ENCODE measurements at places on chromosomes 2 and 18. TPM values are rescaled to one million over a fixed set of nuclear protein-coding genes. Genes with fewer than 3 reads are reported as not detected.

ZNF513 gene
- total RNA-seq, result 14.4 TPM

SPHKAP gene
- 6.2 TPM for total RNA-seq

RFX8 gene
- 2.5 TPM for total RNA-seq

SDC1 gene
- 38.7 TPM for total RNA-seq

NAPG gene
- 28.7 TPM for total RNA-seq

TUBA3E gene
- not detected for total RNA-seq

TRMT61B gene
- total RNA-seq, result 25.0 TPM

SNORC gene
- 0.93 TPM for total RNA-seq

EFR3B gene
- total RNA-seq, result 7.8 TPM

CCDC85A gene
- total RNA-seq, result 4.2 TPM

ZAP70 gene
- 4.3 TPM for total RNA-seq

SCN2A gene
- 2.7 TPM for total RNA-seq

RAB6C gene
- total RNA-seq, result 0.23 TPM

SNTG2 gene
- 1.6 TPM for total RNA-seq

RNF144A gene
- 89.5 TPM for total RNA-seq

MYOM1 gene
- total RNA-seq, result 92.8 TPM

IL1R1 gene
- total RNA-seq, result 18.5 TPM

CPLX4 gene
- total RNA-seq, result not detected

TRPM8 gene
- total RNA-seq, result not detected

GRHL1 gene
- total RNA-seq, result 5.4 TPM

Measured in metanephros (tissue), 2 donors.